ENCODE measurements at places on chromosomes 7 and 10. TPM values are rescaled to one million over a fixed set of nuclear protein-coding genes. Genes with fewer than 3 reads are reported as not detected.

LRRTM3 gene
- total RNA-seq = not detected

UFSP1 gene
- total RNA-seq = 1.6 TPM

FAM25G gene
- 3.2 TPM for total RNA-seq

ADAMTS14 gene
- 1.6 TPM for total RNA-seq

ACSM6 gene
- not detected for total RNA-seq

IQCE gene
- total RNA-seq = 20.0 TPM

MMD2 gene
- not detected for total RNA-seq

POT1 gene
- 15.8 TPM for total RNA-seq

ACBD7 gene
- 1.5 TPM for total RNA-seq

ZNF487 gene
- total RNA-seq = 1.9 TPM

ASB15 gene
- total RNA-seq = not detected

PNLIP gene
- total RNA-seq = not detected
